Activated naive CD8-positive, alpha-beta T cell treated with anti-CD3 and anti-CD28 coated beads, Interleukin-2, amount 50 U/mL, for 16 hours (primary cell): ENCODE measurements at places on chromosomes 1 and 21.

DNA sequence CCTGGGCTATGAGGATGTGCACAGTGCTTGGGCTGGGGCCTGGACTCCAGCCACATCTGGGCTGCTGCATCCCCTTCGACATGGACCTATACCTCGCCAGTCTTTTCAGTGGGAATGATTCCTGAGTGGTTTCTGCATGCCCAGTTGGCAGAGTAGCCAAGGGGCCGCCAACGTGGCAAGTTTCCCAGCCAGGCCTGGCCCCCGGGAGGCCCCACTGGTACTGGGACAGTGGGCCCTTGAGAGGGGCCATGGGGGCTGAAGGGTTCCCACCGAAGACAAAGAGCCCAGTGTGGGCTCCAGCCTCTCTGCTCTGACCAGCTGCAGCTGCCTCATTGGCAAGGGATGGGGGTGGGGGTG is 15.4 kb downstream of the RAP1GAP start:
- no peak for DNase-seq

- no peak for DNase-seq
These were observed 55.2 kb upstream of the TARBP1 start for GRCh38 chr1:234533975-234534876.

DNA sequence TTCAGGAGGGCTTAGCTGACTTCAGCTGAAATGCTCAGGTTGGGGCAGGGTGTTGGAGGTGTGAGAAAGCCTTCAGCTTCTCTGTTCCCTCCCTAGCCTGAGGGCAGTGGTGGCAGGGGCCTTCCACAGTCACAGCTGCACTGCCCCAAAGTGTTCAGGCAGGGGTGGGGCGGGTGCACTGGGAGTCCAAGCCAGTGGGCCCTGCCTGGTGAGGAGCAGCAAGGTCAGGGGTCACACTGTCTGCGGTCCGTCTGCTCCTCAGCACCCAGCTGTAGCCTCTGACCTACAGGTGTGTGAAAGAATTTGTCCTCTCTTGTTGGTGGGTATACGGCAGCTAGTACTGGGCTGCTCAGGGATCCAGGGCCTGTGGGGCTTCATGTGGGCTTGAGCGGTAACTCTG is 490.4 kb upstream of the NCAM2 start:
- DNase-seq, result no peak

DNA sequence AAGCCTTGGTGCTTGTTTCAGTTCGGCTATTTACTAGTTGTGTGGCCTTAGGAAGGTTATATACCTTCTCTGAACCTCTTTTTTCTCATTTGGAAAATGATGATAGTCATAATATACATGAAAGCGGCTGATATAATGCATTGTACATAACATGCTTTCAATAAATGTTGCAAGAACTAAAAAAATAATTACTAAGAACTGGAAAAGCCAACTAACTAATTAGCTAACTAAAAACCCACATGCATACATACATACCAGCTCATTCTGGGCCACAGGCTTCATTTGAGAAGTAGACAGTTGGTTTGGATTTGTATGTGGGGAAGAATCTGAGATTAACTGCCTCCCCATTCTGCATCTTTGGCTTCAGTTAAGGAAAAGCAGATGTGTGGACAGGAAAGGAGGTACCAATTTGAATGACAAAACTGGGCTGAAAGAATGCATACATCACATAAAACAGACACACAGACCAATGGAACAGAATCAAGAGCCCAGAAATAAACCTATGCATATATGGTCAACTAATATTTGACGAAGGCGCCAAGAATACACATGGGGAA is 217.9 kb downstream of the TM2D1 start:
- no peak for DNase-seq

- no peak for DNase-seq
These were observed 410.7 kb downstream of the LTN1 start for GRCh38 chr21:28581976-28582375.

GRCh38 chr1:95368178-95368577 is 134.2 kb downstream of the RWDD3 start:
- no peak for DNase-seq

GRCh38 chr21:40043423-40043822 is 176.2 kb downstream of the PCP4 start:
- no peak for DNase-seq

DNA sequence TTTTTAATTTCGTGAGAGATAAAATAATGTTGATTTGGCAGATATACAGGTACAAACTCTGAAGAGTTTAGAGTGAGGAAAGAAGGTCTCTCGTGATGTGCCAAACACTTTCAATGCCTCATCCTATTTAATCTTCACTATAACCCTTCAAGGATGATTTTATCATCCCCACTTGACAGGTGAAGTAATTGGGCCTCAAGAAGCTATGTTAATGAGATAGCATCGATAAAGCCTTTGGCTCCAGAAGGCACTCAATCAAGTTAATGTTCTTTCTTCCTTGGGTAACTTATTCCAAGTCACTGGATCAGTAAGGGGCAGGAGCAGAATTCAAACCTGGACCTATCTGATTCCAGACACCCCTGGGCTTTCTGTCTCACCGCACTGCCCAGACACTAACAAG is 7.2 kb downstream of the LMOD1 start:
- DNase-seq, result no peak

- DNase-seq, result no peak
These were observed 143.7 kb downstream of the KCNT2 start for GRCh38 chr1:196464480-196464941.

GRCh38 chr1:2106659-2107405 is 56.6 kb downstream of the PRKCZ start:
- no peak for DNase-seq

- DNase-seq, result no peak
These were observed 494 bp downstream of the NT5C1A start for GRCh38 chr1:39671433-39671792.

DNA sequence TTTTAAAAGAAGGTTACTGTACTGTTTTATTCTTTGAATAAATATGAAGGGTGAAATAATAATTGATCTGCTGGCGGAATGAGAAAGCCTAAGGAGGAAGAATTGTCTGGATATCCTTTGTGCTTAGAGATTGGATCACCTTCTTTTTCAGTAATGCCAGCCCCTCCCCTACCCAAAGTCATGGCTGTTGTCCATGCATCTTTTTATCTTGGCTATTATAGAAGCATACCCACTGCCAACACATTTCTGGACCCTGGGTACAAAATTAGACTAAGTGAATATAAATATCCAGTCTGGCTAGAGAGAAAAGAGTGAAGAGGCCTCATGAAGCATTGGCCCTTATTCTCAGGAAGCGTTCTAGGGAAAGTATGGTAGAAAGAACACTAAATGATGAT is 28.1 kb downstream of the AK4 start:
- no peak for DNase-seq
